Stimulated activated CD4-positive, alpha-beta T cell treated with anti-CD3 and anti-CD28 coated beads, Interleukin-15, amount 100 ng/mL, for 48 hours (primary cell): ENCODE measurements at places on chromosomes 11 and 22.
A peak's percentile ranks its signal among the peaks of the same experiment; 100 is the strongest.

DNA sequence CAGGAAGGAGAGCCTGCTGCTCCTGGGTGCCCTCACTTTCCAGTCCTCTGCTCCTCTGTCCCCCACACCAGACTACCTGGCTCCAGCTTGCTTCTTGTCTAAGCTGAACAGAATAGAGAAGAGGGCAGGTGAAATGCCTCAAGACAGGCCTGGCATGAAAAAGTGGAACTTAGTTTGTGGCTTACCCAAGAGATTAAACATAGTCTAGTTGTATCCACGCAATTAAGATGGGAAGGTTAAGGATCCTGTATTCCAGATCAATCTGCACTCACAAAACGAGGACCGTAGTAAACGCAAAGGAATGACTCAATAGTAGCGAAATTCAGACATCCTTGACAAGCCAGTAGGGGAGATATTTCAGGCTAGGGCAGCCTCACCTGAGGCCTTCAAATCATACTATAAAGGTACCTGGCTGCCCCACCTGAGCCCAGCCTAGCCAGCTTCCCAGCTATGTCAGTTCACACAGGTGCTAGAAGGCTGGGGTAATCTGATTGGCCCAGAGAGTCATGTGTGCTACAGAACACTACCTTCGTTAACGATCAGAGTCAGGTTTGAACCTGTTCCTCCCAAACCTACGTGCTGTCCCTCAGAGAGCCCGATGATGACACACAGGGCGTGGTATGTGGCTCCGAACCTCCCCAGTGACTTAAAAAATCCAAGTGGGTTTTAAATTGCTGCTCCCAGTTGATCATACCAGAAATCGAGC lies 46.5 kb downstream of the AHNAK start:
- no peak for DNase-seq

DNA sequence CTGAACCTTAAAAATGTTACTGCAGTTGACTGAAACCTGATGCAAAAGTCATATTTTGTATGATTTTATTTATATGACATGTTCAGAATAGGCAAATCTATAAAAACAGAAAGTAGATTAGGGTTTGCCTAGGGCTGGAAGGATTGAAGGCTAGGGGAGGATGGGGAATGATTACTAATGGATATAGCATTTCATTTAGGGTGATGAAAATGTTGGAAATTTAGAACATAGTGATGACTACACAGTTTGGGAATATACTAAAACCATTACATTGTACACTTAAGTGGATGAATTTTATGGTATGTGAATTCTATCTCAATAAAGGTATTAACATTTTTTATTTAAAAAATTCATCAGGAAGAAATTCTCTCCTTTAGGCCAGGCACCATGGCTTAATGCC lies 22.9 kb upstream of the PAFAH1B2 start:
- DNase-seq = no peak

GRCh38 chr11:118161786-118162185 lies 9.2 kb upstream of the SCN4B start:
- DNase-seq = no peak

DNA sequence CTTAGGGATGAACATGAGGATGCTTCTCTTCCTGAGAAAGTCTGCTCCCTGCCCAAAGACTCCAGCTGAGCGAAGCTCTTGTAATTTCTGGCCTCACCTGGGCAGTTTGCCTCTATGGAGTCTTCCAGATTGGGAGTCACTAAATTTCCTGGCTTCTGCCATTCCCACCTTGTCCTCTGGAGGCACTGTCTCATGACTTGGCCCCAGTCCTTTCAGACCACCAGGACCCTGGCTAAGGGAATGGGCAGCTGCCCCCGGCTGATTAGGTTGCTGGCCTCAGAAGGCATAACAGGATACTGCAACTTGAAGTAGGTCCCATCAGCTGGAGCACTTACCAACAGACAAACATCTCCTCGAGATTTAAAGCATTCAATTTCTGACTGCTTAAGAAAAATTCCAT lies 128.1 kb upstream of the SPON1 start:
- no peak for DNase-seq

DNA sequence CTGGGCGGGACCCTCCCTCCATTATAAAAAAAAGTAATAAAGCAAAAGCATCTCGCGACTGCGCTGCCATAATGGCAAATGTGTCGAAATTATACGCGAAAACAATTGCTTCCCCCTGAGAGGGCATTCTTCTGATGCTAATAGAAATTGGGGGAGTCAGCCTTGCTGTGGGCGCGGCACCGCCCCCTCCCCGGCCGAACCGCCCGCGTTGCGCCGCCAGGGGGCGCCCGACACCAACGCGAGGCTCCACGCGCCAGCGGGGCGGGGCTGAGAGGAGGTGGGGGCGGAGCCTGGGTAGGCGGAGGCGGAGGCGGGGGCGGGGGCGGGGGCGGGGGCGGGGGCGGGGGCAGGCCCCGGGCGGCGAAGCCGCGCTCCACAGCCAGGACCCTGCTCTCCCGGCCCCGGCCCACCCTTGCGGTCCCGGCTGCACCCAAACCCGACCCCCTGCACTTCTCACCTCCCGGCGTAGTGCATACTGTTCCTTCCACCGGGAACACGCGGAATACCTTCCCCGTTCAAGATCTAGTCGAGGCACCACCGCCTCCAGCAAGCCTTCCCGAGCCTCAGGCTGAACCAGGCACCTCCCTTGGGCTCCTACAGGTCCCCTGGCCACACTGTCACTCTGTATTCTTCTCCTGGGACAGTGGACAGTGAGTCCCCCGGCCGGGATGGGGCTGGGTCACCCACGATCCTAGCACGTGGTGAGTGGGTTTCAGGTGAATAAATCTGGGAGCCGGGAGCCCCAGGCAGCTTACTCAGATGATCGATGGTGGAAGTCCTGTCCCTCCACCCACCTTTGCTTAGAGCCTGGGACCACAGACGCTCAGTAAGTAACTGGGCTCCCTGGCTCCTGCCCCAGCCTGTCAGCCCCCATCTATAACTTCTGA lies 15.5 kb upstream of the UPK3A start:
- DNase-seq = peak; percentile 73

DNA sequence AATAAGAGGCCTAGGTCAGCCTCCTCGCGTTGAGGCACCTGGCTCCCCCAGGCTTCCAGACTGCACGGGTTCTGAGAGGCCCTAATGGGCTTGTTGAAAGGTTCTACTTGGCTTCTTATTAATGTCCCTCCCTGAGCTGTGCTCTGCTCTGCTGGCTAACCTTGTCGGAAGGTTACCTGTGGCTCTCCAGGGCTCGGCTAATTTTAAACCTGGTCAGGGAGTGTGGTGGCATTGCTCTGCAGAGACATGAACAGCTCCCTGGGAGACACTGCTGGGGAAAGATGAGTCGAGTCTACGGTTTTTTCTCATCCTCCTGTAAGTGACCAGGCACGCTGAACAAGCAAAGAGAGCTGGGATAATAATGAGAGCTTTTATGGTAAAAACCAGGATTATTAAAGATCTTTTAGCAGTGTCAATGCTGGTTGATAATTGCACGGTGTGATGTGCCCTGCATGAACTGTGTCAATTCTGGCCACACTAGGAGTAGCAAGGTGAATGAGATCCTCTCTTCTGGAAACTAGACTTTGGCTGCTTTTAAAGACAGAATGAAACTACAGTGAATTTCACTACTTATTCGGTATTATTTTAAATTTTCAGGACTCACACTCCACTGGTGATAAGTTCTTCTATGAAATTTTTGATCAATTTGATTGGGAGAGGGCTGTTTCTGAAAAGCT lies 70.7 kb downstream of the TEAD1 start:
- no peak for DNase-seq

- DNase-seq = no peak
Observed at GRCh38 chr11:19321351-19321750, 80.6 kb upstream of the E2F8 start.

- DNase-seq = peak; percentile 44
Observed at GRCh38 chr11:9263840-9264315, 1.3 kb downstream of the DENND5A start.

GRCh38 chr22:50481440-50482106 lies at the start of gene ADM2:
Gene ADM2, plus strand, starts transcription at chr22:50481543. Its CDS starts 305 bp downstream, at chr22:50481848.
- no peak for DNase-seq

- no peak for DNase-seq
Observed at GRCh38 chr11:2621894-2622293, 77.9 kb downstream of the KCNQ1OT1 start.

- DNase-seq = no peak
Observed at GRCh38 chr11:76239483-76240160, 33.3 kb upstream of the WNT11 start.

DNA sequence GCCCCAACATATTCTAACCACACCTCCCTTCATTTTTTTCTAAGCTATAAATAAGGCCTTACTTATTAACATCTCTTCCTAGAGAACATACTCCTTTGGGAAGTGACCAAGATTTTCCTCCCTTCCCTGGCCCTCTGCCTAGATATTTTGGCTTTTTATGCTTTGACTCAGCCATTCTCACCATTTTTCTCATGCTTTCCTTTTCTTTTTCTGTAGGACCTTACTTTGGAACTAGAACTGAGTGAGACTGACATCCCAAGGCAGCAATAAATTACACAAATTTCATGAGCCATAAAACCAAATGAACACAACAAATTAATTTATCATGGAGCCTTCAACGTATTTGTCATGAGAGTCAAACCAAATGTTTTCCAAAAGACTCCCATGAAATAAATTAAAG lies 142.7 kb upstream of the CTSC start:
- DNase-seq = no peak

GRCh38 chr11:96318399-96318798 lies 24.6 kb downstream of the MAML2 start:
- DNase-seq = no peak

GRCh38 chr11:79852176-79852575 lies 411.3 kb upstream of the TENM4 start:
- no peak for DNase-seq

DNA sequence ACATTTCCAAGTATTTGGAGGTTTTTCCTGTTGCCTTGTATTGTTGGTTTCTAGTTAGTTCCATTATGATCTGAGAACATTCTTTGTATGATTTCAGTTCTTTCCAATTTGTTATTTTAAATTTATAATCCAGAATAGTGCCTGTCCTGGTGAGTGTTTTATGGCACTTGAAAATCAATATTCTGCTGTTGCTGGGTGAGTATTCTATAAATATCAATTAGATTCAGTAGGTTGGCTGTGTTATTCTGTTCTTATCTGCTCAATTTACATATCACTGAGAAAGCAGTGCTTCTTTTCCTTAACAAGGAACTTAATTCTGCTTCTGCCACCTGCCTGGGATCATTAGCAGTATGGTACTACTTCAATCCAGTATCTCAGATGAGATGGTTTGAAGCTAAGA lies 123.5 kb downstream of the SNX19 start:
- DNase-seq = no peak

GRCh38 chr11:12784987-12785386 lies 110.8 kb downstream of the TEAD1 start:
- DNase-seq = no peak
